ENCODE measurements at places on chromosomes 5 and 9.

DNA sequence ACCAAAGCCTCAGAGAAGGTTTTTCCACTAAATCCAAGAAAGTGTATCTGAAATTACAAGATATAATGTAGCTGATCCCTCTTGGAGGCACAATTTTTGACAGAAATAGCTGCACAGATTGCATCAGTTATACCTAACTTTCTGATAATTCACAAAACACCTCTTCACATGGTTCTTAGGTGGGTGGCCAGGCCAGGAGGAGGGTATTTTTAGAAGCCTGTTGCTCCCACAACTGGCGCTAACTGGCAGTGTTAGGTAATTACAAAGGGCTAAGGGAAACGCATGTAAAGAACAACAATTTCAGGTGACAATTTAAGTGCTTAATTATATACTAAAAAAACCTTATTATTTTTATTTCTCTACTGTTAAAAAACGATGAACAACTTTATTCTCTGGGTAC, 247.9 kb downstream of the BNC2 start:
- no peak for DNase-seq

GRCh38 chr5:133508331-133508730, 104.0 kb downstream of the FSTL4 start:
- no peak for DNase-seq

DNA sequence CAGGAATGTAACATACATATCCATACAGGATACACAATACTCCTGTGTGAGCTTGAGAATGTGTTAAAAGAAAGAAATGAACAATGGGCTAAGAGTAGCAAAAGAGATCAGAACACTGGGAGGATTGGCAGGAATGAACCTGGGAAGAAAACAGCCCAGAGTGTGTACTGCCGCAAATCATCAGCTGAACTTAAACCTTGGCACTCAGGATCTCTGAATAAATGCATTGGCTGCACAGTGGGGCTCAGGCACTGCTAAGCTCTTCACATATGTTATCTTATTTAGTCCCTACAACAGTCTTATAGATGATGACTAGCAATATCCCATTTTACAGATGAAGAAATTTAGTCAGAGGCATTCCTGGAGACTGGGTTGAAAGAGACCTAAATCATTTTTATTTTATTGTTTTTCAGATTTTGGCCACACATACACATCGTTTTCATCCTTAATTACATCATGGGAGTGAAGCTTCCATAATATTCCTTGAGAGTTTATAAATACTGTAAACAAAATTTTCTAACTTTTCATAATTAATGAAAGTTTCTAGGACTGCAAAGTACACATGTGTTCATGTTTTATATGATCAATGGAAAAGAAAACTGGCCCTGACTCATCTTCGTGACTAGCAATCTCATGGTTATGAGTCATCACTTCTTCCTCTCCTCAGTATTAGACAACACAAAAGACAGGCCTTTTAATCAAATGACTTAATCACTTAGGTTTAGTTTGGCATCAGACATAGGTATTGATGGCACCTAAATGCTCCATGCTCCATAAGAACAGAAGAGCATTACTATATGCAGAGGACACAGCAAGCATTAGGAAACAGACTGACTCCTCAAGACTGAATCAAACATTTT, 59.2 kb downstream of the CDH18 start:
- no peak for DNase-seq

DNA sequence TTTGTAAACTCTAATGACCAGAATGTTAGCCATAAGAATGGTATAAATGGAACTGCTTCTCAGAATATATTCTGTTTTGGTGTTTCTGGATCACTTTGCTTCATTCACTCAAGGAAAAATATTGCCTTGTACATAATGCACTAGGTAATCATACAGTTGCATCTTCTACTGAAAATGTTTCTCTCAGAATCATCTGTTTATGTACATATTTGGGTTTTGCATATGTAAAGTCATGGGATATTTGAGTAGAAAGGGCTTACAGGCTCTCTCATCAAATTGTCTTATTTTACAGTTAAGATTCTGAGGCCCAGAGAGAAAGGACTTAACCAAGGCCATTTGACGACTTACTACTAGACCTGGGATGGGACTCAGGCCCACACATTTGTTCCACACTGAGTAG, 97.8 kb upstream of the PALM2AKAP2 start:
- no peak for DNase-seq
